ENCODE measurements at places on chromosomes 2 and 18. TPM values are rescaled to one million over a fixed set of nuclear protein-coding genes. Genes with fewer than 3 reads are reported as not detected.
A peak's percentile ranks its signal among the peaks of the same experiment; 100 is the strongest.

The KCNK3 gene
- total RNA-seq, result not detected

The MC2R gene
- total RNA-seq, result not detected

The CENPO gene
- total RNA-seq, result 46.4 TPM

The RTN4 gene
- total RNA-seq, result 91.2 TPM

The INPP5D gene
- total RNA-seq, result 62.3 TPM

DNA sequence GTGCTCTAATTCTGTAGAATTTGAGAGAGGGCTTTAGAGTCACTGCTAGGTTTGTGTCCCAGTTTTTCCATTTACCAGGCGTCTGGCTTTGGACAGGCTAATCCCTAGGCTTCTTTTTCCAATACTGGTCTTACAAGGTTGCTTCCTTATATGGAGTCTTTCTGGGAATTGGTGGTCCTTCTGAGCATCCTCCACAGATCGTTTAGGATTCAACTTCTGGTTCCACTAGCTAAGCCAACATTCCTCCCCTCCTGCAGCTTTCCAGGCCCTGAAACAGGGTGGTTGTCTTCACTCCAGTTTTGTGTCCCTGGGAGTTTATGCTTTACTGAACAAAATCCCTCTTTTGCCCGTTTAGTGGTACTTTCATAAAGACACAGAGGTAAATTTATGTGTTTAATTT lies 170.6 kb downstream of the CERS6 start:
- H3K36me3 ChIP-seq, result no peaks in the 10 kb centered on the region
- no peaks in the 10 kb centered on the region for H3K27me3 ChIP-seq
- H3K27ac ChIP-seq, result no peak overlapping the region
- H3K4me3 ChIP-seq, result no peak overlapping the region
- H3K4me1 ChIP-seq, result peaks cover 7% of the 10 kb centered on the region

DNA sequence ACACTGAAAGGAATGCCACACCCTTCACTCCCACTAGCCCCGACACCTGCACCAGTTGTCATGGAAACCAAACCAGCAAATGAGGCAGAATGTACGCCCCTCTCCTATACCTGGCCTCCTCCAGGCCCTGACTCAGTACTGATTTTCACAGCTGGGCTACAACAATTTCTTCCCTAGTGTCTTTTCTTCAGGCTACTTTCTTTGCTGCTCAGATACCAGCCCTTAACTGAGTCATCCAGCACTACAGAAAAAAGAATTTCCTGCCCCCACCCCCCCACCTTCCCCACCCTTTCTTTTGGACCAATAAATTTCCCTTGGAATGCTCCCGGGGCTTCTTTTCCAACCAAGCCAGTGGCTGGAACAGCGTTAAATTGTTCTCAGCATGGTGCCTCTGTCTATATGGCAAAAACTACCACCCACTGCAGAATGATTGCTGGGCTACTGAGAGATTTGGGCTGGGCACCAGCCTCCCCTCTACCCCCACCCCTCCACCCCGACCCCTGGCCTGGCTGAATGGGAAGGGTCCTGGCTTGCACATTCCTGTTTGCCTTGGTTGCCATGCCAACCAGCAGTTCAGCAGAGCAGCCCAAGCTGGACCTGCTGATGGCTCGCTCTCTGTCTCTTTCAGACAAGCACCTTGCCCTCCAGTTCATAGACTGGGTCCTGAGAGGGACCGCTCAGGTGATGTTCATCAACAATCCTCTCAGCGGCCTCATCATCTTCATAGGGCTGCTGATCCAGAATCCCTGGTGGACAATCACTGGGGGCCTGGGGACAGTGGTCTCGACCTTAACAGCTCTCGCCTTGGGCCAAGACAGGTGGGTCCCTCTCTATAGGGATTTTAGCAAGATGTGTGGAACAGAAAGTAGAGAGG lies 11.3 kb downstream of the SLC14A2 start:
- H3K27me3 ChIP-seq, result peaks cover 16% of the 10 kb centered on the region
- H3K27ac ChIP-seq, result no peak overlapping the region

DNA sequence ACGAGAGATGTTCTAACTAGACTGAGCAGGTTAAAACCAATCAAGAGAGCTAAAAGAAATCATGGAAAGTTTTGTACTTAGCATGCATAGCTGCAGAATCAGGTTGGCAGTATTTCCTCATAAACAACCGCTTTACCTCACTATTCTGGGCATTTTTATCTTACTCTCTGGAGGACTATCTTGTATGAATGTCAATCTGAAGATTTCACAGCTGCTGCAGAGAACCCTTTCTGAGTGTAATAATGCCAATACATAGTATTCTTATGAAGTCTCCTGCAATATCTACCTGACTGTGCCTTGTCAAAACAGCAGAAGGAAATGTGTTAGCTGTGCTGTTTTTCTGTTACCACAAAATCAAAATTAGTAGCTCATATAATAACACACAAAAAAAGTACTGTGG lies 705.9 kb upstream of the FSHR start:
- no peak overlapping the region for H3K27ac ChIP-seq
- no peak for DNase-seq
- H3K27me3 ChIP-seq, result no peaks in the 10 kb centered on the region
- H3K4me1 ChIP-seq, result no peaks in the 10 kb centered on the region
- no peaks in the 10 kb centered on the region for H3K36me3 ChIP-seq

DNA sequence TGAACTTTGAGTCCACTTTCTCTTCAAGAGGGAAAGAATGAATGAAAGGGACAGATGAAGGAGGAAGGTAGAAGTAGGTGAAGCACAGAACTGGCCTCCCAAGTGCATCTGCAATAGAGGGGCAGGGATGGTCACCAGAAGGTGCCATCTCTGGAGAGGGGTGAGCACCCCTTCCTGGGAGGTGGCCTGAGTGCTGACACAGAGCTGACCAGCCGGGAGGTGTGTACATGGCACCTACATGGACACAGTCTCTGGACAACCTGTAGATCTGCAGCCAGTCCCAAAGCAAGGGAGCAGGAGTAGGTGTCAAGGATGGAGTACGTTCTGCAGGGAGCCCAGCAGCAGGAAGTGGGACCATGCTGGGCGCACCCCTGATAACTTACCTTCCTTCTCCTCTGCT lies 83.2 kb downstream of the TFCP2L1 start:
- H3K27me3 ChIP-seq, result no peaks in the 10 kb centered on the region
- H3K36me3 ChIP-seq, result no peaks in the 10 kb centered on the region
- no peak overlapping the region for H3K27ac ChIP-seq
- DNase-seq, result no peak
- no peak overlapping the region for H3K4me3 ChIP-seq

DNA sequence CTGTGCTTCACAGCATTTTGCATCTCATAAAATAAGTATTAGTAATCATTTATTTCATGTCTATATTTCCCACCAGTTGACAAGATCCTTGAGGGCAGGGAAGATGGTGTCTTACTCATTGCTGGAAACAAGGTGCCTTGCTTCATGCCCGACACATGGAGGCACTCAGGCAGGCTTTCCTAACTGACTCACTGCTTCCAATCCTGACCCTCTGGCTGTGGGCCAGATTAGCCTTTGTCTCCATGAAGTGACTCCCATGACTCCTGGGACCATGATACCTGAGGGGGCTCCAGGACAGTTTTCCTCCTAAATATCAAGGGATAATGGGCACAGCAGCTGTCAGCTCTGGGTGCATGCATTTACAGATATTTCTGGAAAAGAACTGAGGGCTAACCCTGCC lies 275.1 kb downstream of the AGPS start:
- H3K27me3 ChIP-seq, result peaks cover 5% of the 10 kb centered on the region
- peaks cover 22% of the 10 kb centered on the region for H3K4me1 ChIP-seq
- no peaks in the 10 kb centered on the region for H3K36me3 ChIP-seq
- DNase-seq, result no peak

- H3K36me3 ChIP-seq, result peaks cover 29% of the 10 kb centered on the region
- no peak overlapping the region for H3K27ac ChIP-seq
- no peaks in the 10 kb centered on the region for H3K27me3 ChIP-seq
- no peak overlapping the region for H3K4me3 ChIP-seq
- DNase-seq, result no peak
Measured at GRCh38 chr2:189661957-189662321, 680 bp downstream of the ASNSD1 start.

DNA sequence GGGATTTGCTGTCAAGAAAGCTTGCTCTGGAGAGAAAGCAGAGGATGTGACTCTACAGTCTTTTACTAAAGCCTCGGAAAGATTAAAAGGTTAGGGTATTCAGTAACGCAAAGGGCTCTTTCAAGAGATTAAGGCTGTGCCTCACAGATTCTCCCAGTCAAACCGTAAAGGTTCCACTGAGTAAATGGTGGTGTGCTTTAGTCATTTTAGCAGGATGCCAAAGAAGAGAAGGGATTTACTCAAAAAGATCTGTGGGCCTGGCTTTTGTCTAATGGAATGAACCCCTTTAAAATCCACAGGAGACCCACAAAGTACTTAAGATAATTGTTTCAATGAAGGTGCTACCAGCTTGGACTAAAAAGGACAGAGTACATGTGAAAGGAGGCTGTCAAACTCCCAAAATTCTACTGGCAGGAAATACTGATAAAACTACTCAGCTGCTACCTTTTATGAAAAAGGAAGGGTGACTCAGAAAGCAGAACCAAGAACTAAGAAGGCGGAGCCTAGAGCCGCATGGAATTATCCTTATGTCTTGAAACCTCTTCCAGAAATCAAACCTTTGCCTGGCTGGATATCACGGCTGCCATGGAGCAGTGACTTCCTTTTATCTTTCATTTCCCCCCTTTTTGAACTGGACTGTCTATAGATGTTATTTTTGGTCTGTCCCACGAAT lies 670.2 kb upstream of the ZEB2 start:
- no peaks in the 10 kb centered on the region for H3K36me3 ChIP-seq
- no peak overlapping the region for H3K4me3 ChIP-seq
- no peak for DNase-seq

- H3K27me3 ChIP-seq, result no peaks in the 10 kb centered on the region
- H3K4me3 ChIP-seq, result no peak overlapping the region
- peak overlapping the region; percentile 23 for H3K27ac ChIP-seq
- no peak for DNase-seq
- peaks cover 36% of the 10 kb centered on the region for H3K4me1 ChIP-seq
Measured at GRCh38 chr2:70118798-70119454, 31.6 kb downstream of the PCBP1 start.

- DNase-seq, result no peak
- no peak overlapping the region for H3K4me3 ChIP-seq
- H3K36me3 ChIP-seq, result no peaks in the 10 kb centered on the region
- no peaks in the 10 kb centered on the region for H3K4me1 ChIP-seq
- no peak overlapping the region for H3K27ac ChIP-seq
Measured at GRCh38 chr18:75128911-75129716, 79.8 kb downstream of the PTGR3 start.

DNA sequence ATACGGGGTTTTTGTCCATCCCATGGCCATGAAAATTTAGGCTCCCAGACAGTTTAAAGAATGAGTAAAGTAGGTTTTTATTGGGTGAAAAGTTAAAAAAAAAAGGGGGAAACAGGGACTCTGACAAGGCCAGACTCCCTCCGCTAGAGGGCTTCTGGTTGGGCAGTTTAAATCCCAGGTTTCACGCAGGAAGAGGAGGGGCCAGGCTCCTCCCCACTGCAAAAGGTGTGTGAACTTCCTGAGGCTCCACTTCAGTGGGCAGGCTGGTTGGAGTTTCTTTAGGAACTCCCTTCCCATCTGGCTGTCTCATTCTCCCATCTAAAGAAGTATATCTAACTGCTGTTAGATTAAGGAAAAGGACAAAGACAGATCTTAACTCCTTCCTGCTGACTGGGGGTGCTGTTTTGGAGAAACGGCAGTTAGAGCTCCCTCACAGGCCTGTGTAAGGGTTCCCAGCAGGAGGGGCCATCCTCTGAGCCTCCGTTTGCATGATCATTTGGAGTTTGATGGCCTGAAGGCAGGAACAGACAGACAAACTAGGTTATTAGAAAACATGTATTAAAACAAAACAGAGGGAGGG lies 1160.7 kb downstream of the CNTNAP5 start:
- H3K36me3 ChIP-seq, result no peaks in the 10 kb centered on the region
- DNase-seq, result no peak
- H3K4me1 ChIP-seq, result no peaks in the 10 kb centered on the region
- no peak overlapping the region for H3K27ac ChIP-seq

DNA sequence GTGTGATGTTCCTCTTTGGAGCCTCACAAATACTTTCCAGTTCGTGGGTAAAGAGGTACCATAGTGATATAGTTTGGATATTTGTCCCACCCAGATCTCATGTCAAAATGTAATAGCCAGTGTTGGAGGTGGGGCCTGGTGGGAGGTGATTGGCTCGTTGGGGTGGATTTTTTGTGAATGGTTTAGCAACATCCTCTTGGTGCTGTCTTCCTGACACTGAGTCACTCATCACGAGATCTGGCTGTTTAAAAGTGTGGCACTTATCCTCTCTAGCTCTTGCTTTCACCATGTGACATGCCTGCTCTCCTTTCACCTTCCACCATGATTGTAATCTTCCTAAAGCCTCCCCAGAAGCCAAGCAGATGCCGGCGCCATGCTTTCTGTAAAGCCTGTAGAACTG lies 3.0 kb upstream of the CCDC93 start:
- peaks cover 21% of the 10 kb centered on the region for H3K4me1 ChIP-seq
- peaks cover under 1% of the 10 kb centered on the region for H3K36me3 ChIP-seq
- H3K4me3 ChIP-seq, result no peak overlapping the region
- no peak overlapping the region for H3K27ac ChIP-seq

DNA sequence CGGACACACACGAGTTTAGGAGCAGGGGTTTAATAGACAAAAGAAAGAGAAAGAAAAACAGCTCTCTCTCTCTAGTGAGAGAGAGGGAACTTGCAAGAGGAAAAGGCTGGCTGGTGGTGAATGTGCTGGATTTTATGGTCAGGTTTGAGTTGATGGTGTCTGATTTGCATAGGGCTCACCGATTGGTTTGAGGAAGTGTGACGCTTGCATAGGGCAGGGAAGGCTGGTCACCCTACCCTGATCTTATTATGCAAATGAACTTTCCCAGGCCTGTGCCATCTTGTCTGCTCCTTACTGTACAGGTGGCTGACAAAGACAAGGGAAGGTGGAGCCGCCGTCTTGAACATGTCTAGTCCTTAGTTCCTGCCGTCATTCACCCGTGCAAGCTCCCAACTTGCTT lies 408.9 kb downstream of the RIT2 start:
- H3K27ac ChIP-seq, result no peak overlapping the region
- H3K4me1 ChIP-seq, result no peaks in the 10 kb centered on the region
- H3K36me3 ChIP-seq, result no peaks in the 10 kb centered on the region
- DNase-seq, result no peak
- no peak overlapping the region for H3K4me3 ChIP-seq

- no peaks in the 10 kb centered on the region for H3K36me3 ChIP-seq
- peaks cover 29% of the 10 kb centered on the region for H3K4me1 ChIP-seq
- no peak for DNase-seq
Measured at GRCh38 chr2:130825231-130825965, 11.3 kb upstream of the ARHGEF4 start.

DNA sequence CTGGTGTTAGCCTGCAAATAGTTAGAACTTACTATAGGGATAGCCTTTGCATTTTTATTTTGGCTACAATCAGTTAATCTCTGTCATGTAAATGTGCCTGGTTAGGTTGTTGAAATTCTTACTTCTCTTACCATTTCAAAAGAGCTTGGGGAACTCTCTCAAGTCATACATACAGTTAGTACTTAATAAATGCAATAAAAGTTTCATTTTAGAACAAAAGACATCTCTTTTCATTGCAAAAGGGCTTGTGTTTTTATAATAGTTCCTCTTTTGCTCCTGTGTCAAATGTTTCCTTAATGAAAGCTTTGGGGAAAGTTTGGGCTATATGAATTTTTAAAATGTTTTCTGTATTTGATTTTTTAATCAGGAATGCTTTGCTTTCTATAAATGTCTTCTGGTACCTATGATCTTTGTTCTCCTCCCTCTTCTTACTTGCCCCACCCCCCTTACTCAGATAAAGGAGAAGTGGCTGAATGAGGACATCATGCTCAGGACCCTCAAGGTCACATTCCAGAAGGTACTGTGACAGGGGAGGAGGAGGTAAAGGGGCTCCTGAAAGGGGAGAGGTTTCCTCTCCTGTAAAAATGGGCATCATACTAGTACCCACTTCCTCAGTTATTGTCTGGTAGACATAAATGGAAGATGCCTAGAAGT lies 13.6 kb downstream of the PTPN18 start:
- no peak for DNase-seq
- H3K27ac ChIP-seq, result no peak overlapping the region
- peaks cover 1% of the 10 kb centered on the region for H3K27me3 ChIP-seq
- H3K4me3 ChIP-seq, result no peak overlapping the region

GRCh38 chr2:158011055-158011771 lies 90.5 kb upstream of the UPP2 start:
- peaks cover 30% of the 10 kb centered on the region for H3K4me1 ChIP-seq
- H3K4me3 ChIP-seq, result no peak overlapping the region

Data from activated T-helper 2 cell treated with anti-CD3 and anti-CD28 coated beads, Interferon-gamma antibody, Interleukin-2, Interleukin-4, amounts not matched to agents 10 μg/mL and 5 μg/mL and 100 μg/mL, durations not matched to agents 14 hours and 24 hours and 36 hours (primary cell).